Ascending aorta (tissue), 2 donors: ENCODE measurements at places on chromosomes 5 and 9.

- DNase-seq: no peak
Measured at GRCh38 chr5:139361835-139362429, 20.3 kb downstream of the PAIP2 start.

- no peak for DNase-seq
Measured at GRCh38 chr5:158976035-158976434, 123.7 kb downstream of the EBF1 start.

DNA sequence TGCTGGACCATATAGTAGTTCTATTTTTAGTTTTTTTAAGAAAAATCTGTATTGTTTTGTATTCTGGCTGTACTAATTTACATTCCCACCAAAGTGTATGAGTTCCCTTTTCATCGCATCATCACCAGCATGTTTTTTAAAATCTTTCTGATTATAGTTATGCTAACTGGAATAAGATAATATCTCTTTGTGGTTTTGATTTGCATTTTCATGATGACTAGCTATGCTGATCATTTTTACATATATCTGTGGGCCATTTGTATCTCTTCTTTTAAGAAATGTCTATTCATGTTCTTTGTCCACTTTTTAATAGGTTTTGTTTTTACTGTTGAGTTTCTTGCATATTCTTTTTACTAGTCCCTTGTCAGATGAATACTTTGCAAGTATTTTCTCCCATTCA lies 238.0 kb downstream of the FBXO4 start:
- no peak for DNase-seq

GRCh38 chr5:68333649-68334552 lies 118.3 kb downstream of the PIK3R1 start:
- no peak for DNase-seq

- no peak for DNase-seq
Measured at GRCh38 chr9:136141682-136142413, 23.2 kb upstream of the TMEM250 start.

GRCh38 chr5:38922199-38922598 lies 76.4 kb downstream of the OSMR start:
- DNase-seq: no peak

- no peak for DNase-seq
Measured at GRCh38 chr9:117494401-117495090, 79.7 kb upstream of the ASTN2 start.

DNA sequence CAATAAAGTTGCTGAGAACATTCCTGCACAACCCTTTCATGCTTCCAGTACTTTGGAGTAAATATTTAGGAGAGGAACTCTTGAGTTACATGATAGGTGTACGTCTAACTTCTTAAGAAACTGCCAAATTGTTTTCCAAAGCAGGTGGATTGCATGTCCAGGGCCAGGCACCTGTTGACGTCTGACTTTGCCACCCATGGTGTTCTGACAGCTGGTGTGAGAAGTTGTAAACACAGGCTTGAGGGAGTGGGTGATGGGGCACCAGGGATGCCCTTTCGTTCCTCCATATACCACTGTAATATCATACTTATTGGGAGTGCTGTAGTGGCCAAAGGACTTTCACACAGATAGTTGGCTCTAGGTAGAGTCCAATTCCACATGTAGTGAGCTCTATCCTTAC lies 352.1 kb downstream of the GADD45G start:
- DNase-seq: no peak

DNA sequence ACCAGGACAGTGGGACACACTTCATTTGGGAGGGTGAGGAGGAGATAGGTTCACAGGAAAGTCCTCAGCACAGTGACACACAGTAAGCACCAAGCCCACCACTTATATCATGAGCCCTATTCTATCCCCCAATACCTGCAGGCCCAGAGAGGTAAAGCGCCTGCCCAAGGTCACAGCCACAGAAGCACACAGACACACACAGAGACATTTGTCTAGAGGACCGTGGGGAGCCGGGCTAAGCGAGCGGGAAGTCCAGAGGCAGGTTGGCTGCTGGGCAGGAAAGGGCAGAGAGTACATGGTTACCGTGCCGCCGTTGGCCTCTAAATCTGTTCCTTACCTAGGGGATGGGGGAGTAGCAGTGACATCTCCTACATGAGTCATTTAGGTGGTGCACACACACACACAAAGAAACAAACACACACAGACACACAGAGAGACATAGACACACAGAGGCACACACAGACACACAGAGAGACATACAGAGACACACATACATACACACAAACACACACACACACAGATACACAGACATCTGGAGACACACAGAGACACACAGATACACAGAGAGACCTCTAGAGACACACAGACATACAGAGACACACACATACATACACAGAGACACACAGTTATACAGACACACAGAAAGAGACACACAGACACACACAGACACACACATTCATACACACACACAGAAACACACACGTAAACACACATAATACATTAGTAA lies 15.9 kb upstream of the DUSP1 start:
- DNase-seq: peak; percentile 46

- no peak for DNase-seq
Measured at GRCh38 chr5:55033568-55033967, 9.5 kb downstream of the GZMK start.

GRCh38 chr9:69831611-69832010 lies 11.0 kb downstream of the CFAP95 start:
- no peak for DNase-seq
